ENCODE measurements at places on chromosomes 3 and 15. TPM values are rescaled to one million over a fixed set of nuclear protein-coding genes. Genes with fewer than 3 reads are reported as not detected.

FBXL2 gene
- total RNA-seq: not detected

DNA sequence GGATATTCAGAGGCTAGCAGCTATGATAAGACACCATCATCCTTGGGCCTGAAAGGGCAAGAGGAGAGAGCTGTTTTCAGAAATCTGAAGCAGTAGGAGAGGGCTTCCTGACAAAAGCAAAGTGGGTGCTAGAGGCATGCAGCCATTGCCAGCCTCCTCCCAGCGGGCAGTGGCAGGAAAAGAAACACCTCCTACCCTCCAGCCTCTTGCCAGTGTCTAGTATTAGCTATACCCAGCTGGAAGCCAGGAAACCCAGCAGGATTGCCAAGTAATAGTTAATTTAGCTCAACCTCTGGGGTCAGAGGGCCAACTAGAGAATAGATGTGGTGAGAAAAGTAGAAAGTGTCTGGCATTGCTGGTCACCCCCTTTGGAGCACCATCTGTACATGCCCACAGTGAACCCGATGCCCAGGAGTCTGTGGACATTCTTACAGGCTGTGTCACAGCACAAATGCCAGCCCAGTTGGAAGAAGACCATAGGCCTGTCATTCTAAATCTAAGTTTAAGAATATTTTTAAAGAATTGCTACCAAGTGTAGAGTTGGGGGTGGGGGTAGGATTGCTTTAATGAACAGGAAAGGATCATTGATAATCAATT is 85.3 kb downstream of the HCN4 start:
- no peak for DNase-seq

GOLGA6A gene
- not detected for total RNA-seq

DNA sequence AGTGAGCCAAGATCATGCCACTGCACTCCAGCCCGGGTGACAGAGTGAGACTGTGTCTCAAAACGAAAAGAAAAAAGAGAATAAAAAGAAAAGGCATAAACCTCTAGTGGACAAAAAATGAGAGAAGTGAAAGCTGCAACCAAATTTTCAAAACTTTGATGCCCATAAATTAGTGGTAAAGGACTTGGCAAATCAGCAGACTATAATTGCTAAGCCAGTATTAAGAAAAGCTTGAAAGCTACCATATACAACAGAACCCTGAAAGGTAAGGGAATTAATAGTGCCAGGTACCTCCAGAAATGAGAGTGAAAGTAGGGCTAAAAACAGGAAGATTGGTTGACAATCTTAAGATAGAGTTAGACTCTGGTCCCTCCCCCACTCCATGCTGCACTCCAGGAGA is 32.9 kb upstream of the SLC22A13 start:
- no peak for DNase-seq

DNA sequence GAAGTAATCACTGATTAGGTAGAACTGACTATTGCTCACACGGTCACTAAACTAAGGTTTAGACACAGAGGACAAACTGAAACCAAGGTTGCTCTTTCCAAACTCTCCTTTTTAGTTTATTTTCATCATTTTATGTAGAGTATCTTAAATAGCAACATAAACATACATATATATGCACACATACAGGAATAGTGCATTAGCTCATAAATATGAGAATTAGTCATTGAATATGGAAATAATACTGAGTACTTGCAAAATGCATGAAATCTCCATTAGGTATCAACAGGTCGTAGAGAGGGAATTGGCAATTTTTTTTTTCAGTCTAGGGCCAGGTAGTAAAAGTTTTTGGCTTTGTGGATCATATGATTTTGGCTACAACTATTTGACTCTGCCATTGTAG is 557.1 kb downstream of the NLGN1 start:
- DNase-seq: no peak

GRCh38 chr15:84949043-84949442 is 32.6 kb upstream of the PDE8A start:
- DNase-seq: no peak

RETNLB gene
- not detected for total RNA-seq

DNA sequence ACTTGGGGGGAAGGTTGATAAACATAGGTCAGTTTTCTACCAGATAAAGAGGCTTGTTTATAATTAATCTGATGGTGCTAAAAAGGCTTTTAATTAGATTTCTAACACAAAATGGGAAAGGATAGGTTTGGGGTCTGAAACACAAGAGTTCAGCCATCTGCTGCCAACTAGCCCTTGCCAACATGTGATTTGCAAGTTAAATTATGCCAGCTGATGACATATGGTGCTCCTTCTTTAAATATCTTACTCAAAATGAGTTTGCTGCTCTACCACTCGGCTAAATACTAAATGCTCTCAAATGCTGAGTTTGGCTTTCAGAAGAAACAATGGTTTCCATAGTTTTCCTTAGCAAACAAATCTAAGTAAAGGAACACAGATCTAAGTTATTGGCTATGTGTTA is 557.8 kb upstream of the CCDC54 start:
- no peak for DNase-seq

DCBLD2 gene
- 1.2 TPM for total RNA-seq

GRCh38 chr3:112389961-112390360 is 57.0 kb downstream of the CD200 start:
- no peak for DNase-seq

GRCh38 chr15:33738941-33739664 is 229.2 kb upstream of the CHRM5 start:
- DNase-seq: no peak

Data from activated naive CD8-positive, alpha-beta T cell treated with anti-CD3 and anti-CD28 coated beads, Interleukin-2, amount 10 ng/mL, durations not matched to agents 7 days and 5 days (primary cell).